ENCODE measurements at places on chromosomes 7 and 10.

DNA sequence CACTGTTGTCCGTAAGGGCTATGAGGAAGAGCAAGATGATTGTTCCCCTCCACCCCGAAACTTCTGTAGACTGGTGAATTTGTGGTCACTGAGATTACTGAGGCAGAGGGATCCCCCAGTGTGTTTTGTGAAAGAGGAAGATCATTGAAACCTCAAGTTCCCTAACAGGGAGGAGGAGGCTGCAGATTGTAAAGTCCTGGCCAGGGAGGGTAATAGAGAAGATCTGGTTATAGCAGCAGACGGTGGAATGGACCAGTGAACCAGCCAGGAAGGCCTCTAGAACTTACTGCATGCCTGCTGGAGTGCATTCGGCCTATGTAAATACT is 31.1 kb downstream of the LMTK2 start:
- DNase-seq: no peak

GRCh38 chr10:69928339-69928738 is 124.3 kb upstream of the MACROH2A2 start:
- DNase-seq: no peak

DNA sequence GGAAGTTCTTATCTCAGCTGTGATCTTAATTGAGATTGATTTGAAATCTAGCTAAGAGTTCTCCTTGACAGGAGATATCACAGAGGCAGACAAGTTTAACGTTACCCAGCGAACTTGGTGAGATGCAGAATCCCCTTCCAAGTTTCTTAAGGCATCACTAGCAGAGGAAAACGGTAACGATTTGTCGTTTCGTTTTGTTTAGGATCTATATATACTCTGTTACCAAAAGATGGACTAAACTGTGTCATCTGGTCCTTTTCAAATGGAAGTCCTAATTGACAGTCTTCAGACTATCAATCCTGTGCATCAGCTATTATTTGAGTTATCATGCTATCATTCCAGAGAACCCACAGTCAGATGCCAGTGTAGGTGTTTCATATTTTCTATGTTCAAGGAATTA is 316.7 kb upstream of the SORCS1 start:
- DNase-seq: no peak

DNA sequence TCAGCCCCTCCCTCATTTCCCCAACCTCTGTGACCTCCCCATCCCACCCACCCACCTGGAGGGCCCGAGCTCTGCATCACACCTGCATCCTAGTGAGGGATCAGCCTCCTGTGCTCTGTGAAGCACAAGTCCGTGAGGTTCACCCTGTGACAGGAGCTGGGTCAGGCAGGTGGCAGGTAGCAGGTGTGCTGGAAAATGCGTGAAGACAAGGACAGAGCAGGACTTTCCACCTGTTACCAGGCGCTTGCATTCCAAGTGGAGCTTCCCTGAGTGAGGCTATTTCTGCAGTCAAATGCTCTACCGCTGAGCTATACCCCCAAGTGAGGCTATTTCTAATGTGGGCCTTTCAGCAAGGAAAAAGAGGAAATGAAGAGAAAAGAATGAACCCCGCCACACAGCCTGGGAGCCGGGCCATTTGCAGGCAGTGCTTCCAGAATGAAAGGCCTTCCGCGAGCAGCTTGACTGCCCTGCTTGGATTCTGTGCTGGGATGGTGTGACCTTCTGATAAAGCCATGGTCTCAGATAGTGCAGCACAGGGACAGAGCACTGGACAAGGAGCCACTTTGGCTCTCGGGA is 13.3 kb upstream of the CPXM2 start:
- no peak for DNase-seq

DNA sequence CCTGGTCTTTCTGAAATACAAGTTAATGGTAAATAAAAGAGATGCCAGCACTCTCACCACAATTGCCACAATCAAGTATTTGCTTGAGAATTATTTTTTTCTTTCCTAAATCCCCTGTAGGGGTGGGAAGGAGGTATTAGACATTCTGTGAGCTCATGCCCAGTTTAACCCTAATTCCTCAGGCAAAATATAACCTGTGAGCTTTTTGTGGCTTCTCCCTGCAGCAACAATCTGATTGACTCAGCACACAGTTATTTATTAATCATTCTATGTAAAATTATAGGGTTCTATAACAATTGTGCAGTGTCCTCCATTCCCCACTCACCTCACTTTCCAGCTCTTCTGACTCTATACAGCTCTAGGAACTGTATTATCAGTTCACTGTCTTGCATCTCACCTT is 66.3 kb downstream of the GLI3 start:
- no peak for DNase-seq

- DNase-seq: no peak
These were observed 27.2 kb downstream of the EBF3 start for GRCh38 chr10:129936923-129937300.

DNA sequence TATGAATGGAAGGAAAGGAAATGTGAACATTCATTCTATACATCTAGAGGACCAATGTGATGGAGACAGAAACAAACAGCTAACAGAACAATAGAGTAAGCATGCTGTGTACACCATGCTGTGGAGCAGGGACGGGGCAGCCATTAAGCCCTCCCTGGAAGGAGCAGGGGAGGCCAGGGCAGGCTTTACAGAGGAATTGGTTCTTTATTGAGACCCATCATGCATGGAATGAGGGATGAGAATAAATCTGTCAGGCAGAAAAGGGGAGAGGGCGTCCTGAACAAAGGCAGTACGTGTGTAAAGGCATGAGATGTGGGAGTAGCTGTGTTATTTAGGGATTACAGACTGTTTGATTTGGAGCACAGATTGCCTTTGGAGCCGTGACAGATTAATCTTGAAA is 35.2 kb downstream of the STK17A start:
- DNase-seq: no peak

- DNase-seq: no peak
These were observed 3.5 kb downstream of the ZP3 start for GRCh38 chr7:76428149-76428823.

DNA sequence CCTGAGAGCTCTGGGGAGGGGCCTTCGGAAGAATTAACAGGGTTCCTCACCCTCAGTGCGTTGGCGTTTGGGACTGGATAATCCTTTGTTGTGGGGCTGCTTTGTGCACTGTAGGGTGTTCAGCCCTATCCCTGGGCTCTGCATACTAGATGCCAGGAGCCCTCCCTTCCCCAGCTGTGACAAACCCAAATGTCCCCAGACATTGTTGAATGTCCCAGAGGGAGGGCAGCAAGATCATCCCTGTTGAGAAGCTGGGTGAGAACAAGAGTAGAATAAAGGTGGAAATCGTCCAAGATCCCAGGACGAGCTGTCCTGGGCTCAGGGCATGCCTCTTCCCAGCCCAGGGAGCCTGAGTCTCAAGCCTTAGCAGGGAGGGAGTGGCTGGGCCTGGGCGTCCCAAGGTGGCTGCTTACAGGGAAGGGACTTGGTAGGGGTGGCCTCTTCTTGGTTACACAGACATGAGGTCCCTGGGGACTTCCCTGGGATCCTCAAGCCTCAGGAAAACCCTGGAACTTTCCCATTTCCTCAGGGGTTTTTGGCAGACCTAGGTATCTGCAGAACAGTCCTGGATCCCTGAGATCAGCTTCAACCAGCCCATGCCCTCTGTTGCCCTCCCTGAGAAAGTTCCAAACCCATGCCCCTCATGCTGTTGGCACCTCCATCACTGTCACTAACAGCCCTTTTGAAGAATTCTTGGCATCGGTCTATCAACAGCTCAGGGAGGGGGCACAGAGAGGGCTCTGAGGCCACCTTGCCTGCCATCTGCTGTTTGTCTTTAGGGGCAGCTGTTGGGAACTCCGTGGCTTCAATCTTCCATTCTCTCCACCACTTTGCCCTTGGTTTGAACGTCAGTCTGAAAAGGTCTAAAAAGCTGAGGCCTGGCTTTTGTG is 53.7 kb downstream of the GOLGA7B start:
- no peak for DNase-seq

GRCh38 chr7:89042940-89043339 is 247.4 kb upstream of the TEX47 start:
- DNase-seq: no peak

- DNase-seq: no peak
These were observed 812 bp upstream of the IDE start for GRCh38 chr10:92574548-92575261.

GRCh38 chr10:109411917-109412316 is 511.4 kb downstream of the XPNPEP1 start:
- DNase-seq: no peak

DNA sequence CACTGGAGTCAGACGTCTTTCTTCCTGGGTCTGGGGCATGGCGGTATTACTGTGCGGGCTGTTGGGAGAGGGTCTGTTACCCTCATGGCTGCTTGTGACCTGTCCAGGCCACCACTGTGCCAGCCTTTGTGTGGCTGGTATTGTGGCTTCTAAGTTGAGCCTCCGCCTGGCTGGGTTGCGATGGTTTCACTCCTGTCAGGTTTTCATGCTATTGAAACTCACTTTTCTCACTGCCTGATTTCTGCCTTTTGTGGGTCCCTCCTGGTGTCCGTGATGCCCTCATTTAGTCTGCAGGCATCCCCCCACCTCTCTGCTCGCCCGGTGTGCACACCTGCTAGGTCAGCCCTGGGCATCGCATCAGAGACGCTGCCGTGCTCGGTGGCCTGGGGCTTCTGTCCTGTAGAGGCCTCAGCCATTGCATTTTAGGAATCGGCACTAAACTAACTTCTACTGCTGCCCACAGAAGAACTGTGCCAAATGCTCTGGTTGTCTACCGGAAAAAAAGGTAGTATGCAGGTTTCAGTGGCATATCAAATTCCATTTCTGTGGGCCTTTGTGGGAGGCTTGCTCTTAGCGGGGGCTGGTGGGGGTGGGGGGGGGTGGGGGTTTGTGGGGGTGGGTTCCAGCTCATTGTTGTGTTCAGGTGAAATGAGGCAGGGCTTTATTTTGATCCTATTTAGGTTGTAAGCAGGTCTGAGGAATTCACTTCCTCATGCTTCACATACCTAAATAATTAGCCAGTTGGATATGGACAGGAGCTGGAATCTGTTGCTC is 64.3 kb downstream of the MGMT start:
- DNase-seq: no peak

- DNase-seq: no peak
These were observed 176.8 kb upstream of the TBX20 start for GRCh38 chr7:35430547-35431153.

DNA sequence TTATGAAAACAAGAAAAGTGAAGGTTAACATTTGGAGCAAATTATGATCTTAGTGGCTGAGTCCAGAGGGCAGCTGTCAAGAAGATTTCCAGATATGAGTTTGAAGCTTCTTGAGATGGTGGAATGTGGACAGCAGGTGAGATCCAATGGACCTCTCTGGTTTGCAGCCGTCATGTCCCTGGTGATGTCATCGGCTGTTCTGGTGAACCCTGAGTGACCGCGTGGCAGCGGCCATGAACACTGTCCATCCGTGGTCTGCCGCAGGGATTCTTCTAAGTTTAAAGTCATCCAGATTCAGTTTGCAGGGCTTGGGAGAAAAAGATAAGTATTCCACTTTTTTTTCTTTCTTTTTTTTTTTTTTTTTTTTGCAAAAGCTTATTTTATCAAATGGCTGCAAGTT is 15.8 kb upstream of the VIPR2 start:
- no peak for DNase-seq

GRCh38 chr7:32952876-32953275 is 4.4 kb upstream of the FKBP9 start:
- no peak for DNase-seq

DNA sequence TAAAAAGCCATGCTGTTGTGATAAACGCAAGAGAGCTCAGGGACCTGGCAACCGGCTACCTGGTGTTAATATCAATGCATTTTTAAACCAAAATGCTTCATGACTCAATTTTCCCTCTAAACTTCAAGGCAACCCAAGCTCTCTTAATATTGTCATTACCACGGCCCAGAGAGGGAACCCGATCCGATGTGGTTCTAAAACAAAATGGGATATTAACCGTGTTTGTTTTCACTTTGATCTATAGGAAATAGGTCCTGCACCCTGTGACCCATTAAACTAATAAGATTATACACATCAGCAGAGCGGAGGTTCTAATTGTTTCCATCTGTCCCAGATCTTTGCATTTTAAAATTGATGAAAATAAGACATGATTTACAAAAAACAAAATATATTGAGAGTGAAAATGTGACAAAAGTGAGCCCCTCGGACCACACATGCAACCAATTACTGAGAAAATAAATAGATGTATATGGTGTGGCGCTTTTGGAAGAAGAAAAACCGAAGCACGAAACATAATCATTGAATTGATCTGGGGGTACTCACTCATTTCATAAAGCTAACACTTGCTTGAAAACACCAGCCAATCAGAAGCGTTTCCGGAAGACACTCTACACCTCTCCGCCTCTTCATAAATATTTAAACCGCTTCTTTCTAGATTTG is 290.3 kb upstream of the NFE2L3 start:
- no peak for DNase-seq

GRCh38 chr10:118844731-118845521 is 90.2 kb upstream of the CACUL1 start:
- DNase-seq: no peak

DNA sequence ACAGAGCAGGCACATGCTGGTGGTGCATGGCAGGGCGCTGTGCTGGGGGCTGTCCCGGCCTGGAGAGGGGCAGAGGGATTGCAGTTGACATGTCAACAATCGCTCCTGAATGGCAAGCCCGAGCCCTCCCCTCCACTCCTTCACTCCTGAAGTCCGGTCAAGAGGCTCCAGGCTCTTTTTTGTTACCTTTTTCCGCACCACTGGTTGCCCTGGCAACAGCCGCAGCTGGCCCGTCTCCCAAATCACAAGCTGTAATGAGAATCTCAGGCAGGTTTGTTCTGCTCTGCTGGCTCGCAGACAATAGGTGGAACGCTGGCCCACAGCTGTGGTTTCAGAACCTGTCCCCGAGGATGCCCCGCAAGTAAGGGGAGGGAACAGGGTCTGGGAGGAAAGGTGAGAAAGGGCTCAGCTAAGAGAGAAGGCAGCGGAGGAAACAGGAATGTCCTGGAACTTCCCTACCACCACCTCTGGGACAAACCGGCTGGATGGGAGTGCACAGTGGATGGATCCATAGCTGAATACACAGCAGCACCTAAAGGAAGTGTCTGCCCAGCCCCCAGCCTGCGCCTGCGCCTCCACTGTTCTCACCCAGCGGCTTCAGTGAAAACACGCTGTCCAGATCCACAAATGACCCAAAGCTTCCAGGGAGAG is 58.9 kb downstream of the CALML3 start:
- DNase-seq: no peak

GRCh38 chr7:43650457-43651052 is 67.6 kb downstream of the STK17A start:
- DNase-seq: no peak

Data from amygdala (tissue), 56 donors.